ENCODE measurements at places on chromosomes 7 and 10.

GRCh38 chr10:36281831-36282331 lies 639.8 kb upstream of the FZD8 start:
- DNase-seq: no peak

- no peak for DNase-seq
Observed at GRCh38 chr10:91137822-91138221, 82.6 kb upstream of the PCGF5 start.

DNA sequence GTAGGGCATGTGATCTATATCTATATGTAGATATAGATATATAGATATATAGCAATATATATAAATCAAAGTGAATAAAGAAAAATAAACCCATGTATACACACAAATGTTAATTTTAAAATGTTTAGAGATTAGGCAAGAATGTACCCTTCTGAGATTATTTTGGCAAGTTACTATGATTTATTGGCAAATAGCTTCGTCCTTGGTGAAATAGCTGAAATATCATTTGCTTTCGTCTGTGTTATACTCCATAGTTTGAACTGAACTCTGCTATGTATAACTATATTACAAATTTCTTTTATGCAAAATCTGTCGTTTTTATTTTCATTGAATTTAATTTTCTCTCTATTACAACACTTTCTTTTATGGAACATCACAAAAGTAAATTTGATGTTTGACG lies 57.5 kb downstream of the CPED1 start:
- no peak for DNase-seq

GRCh38 chr7:99146979-99147378 lies 3.1 kb upstream of the SMURF1 start:
- no peak for DNase-seq

DNA sequence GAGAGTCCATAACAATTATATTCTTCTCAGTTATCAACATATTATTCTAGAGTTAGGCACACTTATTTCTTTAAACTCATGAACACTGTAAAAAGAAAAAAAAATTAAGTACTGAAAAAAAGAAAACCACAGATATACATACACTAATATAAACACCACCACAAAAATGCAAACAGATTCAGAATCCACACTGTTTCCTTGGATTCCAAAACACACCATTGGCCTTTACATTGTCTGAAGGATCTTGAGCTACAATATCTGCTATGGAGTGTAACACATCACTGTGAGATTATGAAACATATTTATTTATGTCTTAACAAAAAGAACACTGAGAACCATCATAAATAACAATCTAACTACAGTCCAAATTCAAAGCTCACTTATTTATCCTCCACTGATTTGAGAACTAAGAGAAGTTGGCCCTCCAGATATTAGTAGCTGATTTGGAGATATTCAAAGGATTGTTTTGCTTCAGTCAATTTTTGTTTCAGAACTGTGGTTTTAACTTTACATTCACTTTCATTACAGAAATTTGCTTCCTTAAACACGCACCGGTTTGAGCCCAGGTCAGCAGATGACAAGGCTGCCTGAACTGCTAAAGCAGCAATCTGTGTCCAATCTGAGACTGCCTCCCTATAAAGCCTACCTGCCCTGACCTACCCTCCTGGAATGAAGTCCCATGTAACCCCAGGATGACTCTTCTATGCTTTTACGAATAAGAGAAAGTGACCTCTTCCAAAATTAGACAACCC lies 47.0 kb upstream of the CDK1 start:
- no peak for DNase-seq

DNA sequence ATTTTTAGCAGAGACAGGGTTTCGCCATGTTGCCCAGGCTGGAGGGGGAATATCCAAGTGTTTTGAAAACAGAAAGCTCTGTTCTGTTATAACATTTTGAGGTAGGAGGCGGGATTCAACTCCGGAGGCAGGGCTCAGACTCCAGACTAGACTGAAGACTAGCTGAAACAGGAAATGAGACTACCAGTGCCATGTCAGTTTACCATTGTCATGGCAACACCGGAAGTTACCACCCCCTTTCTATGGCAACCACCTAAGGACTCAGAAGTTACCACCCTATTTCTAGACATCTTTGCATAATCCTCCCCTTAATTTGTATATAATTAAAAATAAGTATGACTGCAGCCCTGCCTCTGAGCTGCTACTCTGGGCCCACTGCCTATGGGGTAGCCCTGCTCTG lies 1069.1 kb upstream of the AUTS2 start:
- DNase-seq: no peak

GRCh38 chr7:150964593-150965111 lies 13.5 kb downstream of the KCNH2 start:
- no peak for DNase-seq

- no peak for DNase-seq
Observed at GRCh38 chr10:12644380-12645144, 295.2 kb downstream of the CAMK1D start.

DNA sequence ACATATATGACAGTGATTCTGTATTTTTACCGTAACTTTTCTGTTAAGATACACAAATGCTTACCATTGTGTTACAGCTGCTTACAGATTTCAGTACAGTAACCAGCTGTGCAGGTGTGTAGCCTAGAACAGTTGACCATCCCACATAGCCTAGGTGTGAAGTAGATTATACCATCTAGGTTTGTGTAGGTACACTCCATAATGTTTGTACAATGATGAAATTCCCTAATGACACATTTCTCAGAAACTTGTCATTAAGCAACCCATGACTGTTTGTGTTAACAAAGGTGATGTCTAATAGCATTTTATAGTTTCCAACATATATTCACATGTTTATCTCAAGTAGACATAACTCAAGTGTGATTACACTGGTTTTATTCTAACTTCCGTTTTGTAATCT lies 218.5 kb downstream of the PLXDC2 start:
- no peak for DNase-seq

DNA sequence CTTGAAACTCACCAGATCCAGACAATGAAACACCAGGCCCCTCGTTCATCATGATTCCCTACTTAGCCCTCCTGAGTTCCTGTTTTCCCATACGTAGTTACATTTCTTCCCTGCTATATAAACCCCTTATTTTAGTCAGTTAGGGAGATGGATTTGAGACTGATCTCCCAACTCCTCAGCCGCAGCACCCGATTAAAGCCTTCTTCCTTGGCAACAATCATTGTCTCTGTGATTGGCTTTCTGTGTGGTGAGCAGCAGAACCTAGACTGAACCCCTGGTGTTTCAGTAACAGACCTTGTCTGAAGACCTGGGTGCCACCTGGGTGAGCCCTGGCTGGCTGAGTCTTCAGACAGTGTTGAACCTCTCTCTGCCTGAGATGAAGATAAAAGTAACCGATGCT lies 118.0 kb downstream of the OAT start:
- no peak for DNase-seq

GRCh38 chr7:55570218-55570873 lies 2.0 kb downstream of the VOPP1 start:
- DNase-seq: no peak

DNA sequence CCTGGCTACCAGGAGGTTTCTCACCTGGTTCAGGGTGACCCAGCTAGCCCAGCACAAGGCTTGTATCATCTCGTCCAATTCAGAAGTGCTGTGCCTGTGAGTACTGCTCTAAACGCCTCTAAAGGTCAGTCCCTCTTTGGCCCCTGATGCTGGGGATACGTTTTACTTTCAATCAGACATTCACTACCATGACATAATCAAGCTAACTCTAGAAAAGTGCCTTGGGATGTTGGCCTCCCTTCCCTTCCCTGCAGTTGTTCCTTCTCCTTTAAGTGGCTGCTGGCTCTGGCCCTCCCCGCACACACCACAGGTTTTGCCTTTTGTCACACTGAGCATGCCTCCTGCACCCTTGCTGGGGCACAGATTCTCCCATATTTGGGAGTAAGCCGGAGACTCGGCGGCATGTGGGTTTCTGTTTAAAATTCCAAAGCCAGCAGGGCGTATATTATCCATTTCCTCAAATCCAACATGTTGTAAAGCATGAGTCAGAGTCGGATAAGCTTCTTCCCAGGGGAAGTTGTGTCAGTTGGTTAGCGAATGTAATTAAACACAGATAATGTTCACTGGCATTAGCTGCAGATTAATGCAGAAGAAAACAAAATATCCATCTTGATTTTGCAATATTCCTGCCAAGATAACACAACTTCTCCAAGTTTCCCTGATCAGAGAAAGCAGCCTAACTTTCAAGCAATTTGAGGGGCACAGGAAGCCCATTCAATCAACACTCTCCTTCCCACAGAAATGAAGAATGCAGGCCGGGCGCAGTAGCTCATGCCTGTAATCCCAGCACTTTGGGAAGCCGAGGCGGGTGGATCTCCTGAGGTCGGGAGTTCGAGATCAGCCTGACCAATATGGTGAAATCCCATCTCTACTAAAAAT lies 31.8 kb upstream of the VCL start:
- no peak for DNase-seq

DNA sequence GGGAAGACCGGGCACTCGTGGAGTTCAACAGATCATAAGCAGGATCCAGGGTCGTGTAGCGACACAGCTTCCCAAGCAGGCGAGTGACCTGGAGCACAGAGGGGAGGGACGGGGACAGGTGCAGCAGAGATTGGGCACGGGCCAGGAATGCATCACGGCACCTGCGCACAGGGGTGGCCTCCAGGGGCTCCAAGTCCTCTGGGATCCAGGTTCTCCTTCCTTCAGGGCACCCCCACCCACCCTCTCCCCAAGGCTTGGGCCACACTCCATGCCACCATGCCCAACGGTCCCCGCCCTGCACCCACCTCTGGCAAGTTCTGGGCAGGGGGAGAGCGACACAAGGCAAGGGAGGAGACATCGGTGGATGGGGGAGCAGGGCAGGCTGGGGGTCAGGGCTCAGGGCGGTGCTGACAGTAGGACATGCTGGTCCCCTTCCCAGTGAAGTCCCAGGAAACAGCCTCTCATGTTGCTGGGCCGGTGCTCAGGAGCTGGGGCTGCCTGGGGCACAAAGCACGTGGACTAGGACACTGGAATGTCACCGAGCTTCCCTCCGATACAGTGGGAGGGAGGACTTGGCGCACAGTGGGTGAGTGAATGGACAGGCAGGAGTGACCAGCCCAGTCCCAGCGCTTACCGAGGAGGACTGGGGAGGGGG lies 597.3 kb downstream of the PTPRN2 start:
- DNase-seq: no peak
